ENCODE measurements at places on chromosomes 4 and X.

GRCh38 chr4:92254767-92255442 lies 48.9 kb upstream of the GRID2 start:
- DNase-seq: no peak

GRCh38 chr4:187562345-187562744 lies 433.2 kb upstream of the ZFP42 start:
- DNase-seq: no peak

DNA sequence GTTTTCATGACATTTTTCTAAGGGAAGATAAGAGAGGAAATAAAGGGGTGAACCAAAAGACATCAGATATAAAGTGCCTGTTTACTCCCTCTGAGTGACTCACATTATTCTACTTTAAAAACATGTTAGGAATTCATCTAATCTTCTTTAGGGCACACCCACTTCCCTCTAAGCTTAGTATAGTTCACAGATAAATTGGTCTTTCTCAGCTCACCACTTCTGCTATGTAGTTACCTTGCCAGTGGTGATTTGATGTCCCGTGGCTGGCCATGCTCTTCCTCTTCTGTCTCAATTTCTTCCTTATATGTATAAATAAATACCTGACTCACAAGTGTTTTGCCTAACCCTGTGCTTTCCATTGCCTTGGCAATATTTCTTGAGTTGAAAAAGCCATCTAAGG lies 96.8 kb downstream of the PDLIM5 start:
- peak; percentile 60 for DNase-seq

GRCh38 chrX:122788216-122788615 lies 395.9 kb upstream of the GRIA3 start:
- DNase-seq: no peak

DNA sequence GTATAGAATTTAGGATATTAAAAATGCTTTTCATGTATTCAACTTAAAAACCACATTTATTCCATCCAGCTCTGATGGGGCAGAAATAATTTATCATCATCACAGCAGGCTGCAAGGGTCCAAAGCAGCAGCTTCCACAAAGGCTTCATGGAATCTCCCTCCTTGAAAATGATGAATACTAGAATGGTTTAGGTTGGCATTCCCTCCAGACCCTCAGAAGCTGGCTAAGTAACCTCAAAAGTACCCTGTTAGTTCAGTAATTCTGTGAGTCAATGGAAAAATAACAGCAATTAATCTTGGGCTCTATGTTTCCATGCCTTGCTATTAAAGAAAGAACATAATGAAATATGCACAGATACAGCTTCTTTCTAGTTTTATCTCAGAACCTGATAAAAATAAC lies 594.9 kb upstream of the DIPK2B start:
- DNase-seq: no peak

- DNase-seq: no peak
Observed at GRCh38 chr4:75229806-75230570, 284.2 kb downstream of the RCHY1 start.

DNA sequence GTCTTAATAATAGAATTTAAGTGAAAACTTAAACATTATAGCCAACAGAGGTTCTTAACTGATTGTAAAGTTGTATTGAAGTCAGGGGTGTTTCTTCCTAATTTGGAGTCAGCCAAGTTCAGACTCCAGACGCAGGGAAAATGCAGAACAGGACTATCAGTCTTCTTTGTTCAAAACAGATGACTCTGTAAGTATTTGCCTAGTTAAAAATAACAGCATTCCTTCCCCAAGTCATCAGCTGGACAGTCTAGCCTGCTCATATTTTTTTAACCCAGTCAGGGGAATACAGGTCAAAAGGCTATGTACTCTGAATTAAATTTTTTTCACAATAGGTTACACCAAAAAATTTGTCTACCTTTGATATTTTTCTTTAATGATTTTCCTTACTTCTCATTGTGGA lies 73.8 kb upstream of the DCLK2 start:
- DNase-seq: no peak

DNA sequence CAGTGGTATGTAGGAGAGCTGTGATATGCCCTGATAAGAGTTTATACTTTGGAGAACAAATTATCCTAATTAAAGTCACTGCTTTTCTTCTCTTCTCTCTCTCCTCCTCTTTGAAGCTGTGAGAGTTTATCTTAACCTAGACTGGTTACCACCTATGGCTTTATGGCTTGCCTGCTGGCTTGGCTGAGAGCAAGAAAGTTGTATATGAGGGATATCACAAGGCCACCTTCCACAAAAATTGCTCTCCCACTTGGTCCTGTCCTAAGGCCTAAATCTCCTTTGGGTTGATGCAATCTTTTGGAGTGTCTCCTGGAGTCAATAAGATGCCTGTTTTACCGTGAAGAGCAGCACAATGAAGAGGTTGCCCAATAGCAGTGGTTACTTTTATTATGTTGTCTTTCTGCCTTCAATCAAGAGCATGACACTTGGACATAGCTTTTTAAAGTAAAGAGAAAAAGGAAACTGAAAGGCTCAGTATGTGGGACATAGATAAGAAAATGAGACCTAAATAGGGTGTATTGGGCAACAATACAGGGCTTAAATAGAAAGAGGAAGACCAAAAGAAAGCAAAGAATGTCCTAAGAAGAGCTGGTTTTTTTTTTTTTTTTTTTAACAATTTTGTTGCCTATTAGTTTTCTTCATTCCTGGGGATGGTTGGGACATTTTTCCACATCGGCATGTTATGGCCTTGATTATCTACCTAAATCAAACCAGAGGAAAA lies 9.2 kb downstream of the GUCY1A1 start:
- no peak for DNase-seq

DNA sequence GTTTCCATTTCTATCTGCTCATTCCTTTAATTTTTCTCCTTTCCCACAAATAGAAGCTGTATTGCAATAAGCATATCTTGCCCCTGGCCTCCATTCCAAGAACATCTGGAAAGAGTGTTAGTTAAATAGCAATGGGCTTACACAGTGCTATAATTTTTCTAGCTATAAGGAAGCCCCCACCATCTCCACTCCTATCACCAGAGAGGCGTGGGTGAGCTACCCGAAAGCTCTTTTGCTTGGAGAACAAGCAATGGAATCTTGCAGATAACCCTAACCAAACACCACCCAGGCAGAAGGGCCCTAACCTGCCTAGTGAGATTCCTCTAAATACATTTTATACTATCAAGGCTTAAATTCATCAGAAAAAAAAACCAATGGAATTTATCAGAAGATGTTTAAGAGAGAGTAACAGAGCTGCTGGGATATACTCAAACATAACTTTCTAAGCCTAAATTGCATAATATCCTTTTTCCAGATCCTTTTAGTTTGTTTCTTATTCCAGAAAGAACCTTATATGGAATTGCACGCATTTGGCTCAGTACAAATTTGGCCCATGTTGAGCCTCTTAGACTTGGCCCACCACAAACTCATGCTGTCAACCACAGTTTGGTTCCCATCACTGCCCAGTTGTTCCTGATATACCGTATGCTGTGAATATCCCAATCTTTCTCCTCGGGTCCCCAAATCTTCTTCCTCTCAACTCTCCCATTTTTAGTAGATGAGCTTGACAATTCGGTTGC lies 91.6 kb upstream of the PLAC1 start:
- DNase-seq: no peak

DNA sequence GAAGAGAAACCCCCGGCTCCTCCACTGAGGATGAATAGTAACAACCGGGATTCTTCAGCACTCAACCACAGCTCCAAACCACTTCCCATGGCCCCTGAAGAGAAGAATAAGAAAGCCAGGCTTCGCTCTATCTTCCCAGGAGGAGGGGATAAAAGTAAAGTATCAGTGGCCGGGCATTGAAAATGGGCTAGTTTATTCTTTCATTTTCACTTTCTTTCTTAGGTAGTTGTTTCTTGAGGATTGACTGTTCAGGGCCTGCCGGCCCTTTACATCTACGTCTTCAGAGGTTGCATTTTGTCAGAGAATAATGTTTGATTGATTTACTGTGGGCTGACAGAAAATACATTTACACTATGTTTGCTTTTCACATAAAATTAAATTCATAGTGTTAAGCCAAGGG lies 27.1 kb downstream of the PAK3 start:
- DNase-seq: no peak

GRCh38 chrX:125132274-125132673 lies 187.4 kb upstream of the TEX13C start:
- no peak for DNase-seq

DNA sequence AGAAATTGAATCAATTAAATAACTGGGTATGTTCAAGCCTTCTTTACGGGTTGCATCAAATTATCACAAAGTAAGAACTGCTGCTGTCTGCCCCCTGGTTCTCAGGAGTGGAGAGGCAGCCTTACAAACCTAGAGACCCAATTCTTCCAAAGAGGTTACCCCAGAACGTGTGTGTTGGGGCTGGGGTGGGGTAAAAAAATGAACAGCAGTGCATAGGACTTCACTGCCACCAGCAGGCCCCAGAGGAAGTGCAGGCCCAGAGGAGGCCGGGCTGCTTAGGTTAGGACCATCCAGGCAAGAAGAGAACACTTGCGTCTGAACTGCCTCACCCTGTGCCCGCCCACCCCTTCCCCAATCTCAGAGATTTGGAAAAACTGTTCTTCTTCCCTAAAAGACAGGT lies 1.5 kb upstream of the NWD2 start:
- DNase-seq: no peak

DNA sequence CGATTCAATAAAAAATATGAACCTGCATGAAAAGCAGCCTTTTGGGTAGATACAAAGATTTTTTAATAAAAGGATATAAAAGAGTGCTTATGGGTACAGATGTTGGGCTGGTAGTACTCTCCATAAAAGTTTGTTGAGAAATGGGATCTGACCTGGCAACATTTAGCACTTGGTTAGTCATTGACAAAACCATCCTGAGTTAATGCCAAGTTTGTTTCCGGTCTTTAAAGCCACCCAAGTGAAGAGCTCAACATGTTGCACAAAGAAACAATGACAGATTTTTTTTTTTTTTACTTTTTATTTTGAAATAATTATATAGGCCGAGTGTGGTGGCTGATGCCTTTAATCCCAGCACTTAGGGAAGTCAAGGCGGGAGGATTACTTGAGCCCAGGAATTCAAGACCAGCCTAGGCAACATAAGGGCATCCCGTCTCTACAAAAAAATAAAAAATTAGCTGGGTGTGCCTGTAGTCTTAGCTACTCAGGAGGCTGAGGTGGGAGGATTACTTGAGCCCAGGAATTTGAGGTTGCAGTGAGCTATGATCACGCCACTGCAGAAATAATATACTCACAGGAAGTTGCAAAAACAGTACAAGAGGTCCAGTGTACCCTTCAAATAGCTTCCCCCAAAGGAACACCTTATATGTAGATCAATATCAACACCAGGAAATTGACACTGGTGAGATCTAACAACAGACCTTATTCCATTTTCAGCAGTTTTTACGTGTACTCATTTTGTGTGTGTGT lies 16.6 kb downstream of the CHST7 start:
- peak; percentile 59 for DNase-seq

GRCh38 chrX:31572360-31572759 lies 500.5 kb upstream of the FTHL17 start:
- DNase-seq: peak; percentile 14

GRCh38 chrX:18855919-18856644 lies 127.8 kb downstream of the PHKA2 start:
- DNase-seq: no peak

DNA sequence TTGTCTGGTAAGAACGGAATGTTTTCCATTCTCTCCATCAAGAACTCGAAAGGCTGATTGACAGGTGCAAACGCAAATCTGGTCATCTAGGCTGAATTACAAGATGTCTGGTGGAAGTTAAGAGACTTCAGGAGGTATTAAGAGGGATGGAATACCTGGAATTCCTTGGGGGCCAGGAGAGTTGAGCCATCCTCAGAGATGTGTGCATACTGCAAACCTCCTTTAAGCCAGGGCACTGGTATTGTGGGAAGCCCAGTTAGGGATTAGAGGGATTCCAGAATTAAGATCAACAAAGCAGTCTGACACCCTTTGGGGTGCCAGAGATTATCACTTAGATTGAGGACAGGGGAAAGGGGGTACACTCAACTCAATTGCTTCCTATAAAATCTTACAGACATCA lies 151.4 kb downstream of the VCX3A start:
- DNase-seq: no peak

GRCh38 chrX:43375136-43375535 lies 281.0 kb upstream of the MAOA start:
- DNase-seq: no peak

- no peak for DNase-seq
Observed at GRCh38 chr4:2511645-2512131, 24.8 kb upstream of the FAM193A start.

DNA sequence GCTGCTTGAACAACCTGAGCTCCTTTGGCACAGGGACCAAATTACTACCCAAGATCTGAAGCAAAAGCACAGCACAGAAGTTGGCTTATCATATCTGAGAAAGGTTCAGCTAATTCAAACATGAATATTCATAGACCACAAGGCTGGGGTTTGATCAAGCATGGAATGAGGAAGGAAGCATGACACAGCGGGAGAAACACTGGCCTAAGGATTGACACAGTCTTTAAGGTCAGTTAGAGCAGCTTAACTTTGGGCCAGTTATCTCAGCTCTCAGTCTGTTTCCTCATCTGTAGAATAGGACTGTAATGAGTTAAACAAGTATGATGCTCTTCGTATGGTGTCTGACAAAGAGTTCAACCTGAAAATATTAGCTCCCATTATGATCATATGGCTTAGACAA lies 88.5 kb upstream of the CBR4 start:
- no peak for DNase-seq

DNA sequence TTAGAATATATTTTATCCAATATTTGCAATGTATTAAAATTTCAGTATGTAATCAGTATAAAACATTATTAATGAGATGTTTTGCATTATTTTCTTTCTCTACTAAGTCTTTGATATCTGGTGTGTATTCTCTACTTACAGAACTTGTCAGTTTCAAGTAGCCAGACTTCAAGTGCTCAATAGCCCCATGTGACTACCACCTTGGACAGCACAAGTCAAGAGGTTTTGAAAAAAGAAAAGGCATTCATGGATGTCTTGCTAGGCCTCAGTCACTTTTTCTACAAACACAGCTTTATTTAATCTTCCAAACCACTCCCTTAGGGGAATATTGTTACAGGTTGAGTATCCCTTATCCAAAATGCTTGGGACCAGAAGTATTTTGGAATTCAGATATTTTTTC lies 189.4 kb downstream of the QDPR start:
- DNase-seq: no peak

GRCh38 chr4:37935026-37935425 lies 25.2 kb upstream of the PTTG2 start:
- no peak for DNase-seq

DNA sequence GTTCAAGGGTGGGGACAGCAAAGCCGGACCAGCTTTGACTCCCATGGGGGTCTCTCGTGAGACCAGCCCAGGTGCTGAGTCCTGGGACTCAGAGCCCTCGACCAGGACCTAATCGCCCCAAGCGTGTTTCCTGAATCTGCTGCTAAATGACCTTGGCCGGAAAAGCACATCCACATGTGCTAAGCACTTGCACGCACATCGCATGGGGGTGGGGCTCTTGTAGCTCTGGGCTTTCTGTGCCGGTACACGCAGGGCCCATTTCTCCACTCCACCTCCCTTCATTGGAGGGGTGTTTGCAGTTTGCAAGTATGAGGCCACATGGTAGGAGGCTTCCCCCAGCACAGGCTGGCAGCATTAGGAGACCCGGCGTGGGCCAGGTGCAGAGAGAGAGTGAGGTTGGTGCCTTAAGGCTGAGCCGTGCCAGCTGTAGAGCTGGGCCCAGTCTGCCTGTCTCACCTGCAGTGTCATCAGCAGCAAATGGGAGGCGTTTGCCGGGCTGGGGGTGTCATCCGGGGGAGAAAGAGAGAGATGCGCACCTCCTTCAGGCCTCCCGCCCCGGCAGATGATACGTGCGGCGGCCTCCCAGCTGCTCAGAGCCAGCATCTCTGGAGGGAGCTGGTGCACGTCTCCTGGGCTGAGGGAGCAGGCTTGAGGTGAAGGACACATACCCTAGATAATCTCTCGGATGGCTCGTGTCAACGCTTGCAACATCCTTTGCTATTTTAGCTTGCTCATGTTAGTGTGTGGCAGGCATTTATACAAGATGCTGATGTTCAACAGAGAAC lies 45.2 kb upstream of the CLCN4 start:
- no peak for DNase-seq

All from GM04503 (cell line).